Stimulated activated naive B cell treated with anti-CD40 and anti-IgM and Interleukin-4, amounts not matched to agents 10 μg/mL and 1 μg/mL and 100 μg/mL, for 72 hours (primary cell): ENCODE measurements at places on chromosomes 2 and 18.
A peak's percentile ranks its signal among the peaks of the same experiment; 100 is the strongest.

GRCh38 chr18:73670524-73670923 is 477.1 kb downstream of the FBXO15 start:
- no peak for DNase-seq

- DNase-seq = no peak
Measured at GRCh38 chr2:187854801-187855200, 300.6 kb upstream of the TFPI start.

- DNase-seq = no peak
Measured at GRCh38 chr18:7722955-7723354, 155.8 kb downstream of the PTPRM start.

GRCh38 chr2:27212626-27213471 is 781 bp upstream of the SLC5A6 start:
- peak; percentile 67 for DNase-seq

DNA sequence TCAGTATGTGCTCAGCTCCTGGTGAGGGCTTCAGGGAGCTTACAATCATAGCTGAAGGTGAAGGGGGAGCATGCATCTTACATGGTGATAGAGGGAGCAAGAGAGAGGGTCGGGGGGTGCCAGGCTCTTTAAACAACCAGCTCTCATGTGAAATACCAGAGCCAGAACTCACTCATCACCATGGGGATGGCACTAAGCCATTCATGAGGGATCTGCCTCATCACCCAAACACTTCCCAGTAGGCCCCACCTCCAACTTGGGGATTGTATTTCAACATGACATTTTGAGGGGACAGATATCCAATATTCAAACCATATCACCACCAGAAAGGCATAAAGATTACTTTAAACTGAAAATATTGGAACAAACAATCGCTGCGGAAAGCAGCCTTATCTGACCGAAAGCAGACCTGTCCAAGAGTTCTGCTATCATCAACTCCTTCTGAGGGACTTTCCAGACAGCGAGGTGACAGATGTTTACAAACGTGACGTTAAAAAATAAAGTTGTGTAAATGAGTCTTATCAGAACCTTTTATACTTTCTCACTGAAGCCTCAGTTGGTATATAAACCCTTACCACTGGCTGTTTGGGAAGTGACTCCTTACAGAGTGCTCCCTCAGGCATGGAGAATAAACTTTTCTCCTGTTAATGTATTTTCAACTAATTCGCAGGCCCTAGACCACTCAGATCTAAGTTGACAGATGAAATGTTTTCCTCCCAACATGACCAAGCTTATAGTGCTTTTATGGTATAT is 35.5 kb upstream of the PTH2R start:
- DNase-seq = no peak

GRCh38 chr2:16717477-16717876 is 51.8 kb upstream of the CYRIA start:
- DNase-seq = no peak

- no peak for DNase-seq
Measured at GRCh38 chr2:219181531-219181930, 3.5 kb downstream of the RETREG2 start.

DNA sequence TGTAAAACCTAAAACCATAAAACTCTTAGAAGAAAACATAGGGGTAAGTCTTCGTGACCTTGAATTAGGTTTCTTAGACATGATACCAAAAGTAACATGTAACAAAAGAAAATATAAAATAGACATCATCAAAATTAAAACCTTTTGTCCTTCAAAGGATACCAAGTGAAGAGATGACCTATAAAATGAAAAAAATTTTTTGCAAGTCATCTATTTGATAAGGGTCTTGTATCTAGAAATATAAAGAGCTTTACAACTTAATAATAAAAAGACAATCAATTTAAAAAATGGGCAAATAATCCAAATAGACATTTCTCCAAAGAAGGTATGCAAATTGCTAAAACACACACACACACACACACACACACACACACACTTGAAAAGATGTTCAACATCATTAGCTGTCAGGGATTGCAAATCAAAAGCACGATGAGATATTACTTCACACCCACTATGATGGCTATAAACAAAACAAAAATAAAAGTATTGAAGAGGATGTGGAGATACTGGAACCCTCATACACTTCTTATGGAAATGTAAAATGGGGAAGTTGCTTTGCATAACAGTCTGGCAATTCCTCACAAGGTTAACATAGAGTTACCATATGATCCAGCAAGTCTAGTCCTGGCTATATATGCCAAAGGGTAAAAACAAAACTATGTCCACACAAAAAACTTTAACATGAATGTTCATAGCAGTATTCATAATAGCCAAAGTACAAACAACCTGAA is 23.3 kb downstream of the SPDYA start:
- no peak for DNase-seq

GRCh38 chr2:40642237-40642636 is 190.3 kb upstream of the SLC8A1 start:
- DNase-seq = no peak

DNA sequence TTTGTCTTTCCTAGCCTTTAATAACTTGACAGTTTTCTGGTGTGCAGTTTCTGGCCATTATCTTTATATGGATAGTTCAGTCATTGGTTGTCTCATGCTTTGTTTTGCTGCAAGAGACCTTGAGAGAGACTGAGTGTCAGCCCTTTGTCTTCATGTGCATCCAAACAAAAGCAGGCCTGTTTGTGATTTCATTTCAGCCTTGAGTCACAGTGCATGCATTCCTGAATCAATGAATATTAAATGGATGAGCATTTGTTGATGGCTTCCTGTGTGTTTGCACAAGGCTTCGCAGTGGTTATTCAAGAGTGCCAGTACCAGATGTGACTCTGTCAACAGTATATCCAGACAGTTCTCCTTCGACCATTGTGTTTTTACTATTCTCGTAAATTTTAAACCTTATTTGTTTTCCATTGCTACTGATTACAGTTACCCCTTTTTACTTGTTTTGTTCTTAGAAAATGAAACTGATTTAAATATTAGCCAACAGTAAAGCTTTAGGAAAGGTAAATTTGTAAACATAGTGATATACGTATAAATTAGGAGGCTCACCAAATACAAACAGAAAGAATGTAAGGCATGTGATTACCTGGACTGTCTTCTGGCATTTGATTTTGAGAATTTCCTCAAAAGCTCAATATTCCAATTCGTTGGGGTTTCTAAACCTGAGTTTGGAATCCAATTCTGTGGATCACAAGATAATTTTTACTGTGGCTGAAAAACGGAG is 319.8 kb downstream of the CTNNA2 start:
- no peak for DNase-seq

DNA sequence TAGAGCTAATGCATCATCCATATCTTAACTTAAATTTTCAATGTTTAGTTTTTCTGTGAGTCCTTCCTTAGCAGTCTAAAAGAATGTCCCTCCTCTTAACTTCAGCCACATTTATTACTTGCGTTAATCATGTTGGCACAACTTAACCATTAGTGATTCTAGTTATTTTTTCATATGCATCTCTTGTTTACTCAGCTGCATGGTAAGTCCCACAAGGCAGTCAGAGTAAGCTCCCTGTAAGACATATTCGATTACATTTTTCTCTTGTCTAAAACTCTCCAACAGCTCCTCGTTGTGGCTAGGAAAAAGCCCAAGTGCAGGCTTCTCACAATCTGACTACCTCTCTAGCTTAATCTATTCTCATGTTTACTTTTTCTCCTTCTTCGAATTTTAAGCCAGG is 2045.3 kb upstream of the PIK3C3 start:
- no peak for DNase-seq

- no peak for DNase-seq
Measured at GRCh38 chr2:85309699-85310321, 18.0 kb downstream of the TGOLN2 start.

DNA sequence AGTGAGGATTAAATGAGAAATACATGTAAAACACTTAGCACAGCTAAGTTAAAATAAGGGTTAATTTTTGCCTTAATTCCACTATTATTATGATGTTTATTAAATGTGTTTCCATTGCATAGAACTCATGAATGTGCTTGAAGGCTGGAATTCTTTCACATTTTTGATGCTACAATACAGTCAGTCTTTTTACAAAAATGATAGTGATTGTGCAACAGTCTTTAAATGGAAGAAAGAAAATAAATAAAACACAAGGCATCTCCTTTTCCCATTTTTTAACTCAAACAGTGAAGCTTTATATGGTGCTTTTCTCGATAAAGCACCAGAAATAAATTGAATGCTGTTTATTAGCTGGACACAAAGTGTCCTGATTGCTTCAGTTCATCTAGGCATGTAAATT is 123.9 kb downstream of the MAP2 start:
- DNase-seq = no peak

DNA sequence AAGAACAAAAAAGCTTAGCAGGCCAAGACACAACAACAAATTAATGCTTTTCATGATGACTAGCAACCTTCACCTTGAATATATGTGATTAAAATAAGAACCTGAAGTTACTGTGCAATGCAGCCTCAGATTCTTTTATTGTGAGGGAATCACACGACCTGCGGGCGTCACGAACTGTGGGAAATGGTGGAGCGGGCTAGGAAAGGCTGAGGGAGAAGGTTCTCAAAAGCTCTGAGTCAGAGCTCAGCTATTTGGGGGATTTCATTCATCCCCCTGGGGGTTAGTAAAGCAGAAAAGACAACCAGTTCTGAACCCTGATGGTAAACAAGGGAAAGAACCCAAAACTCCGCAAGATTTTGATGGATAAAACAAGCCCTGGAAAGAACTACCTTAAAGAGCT is 89.3 kb upstream of the NCKAP5 start:
- no peak for DNase-seq
